ENCODE measurements at places on chromosomes 5 and 9.

DNA sequence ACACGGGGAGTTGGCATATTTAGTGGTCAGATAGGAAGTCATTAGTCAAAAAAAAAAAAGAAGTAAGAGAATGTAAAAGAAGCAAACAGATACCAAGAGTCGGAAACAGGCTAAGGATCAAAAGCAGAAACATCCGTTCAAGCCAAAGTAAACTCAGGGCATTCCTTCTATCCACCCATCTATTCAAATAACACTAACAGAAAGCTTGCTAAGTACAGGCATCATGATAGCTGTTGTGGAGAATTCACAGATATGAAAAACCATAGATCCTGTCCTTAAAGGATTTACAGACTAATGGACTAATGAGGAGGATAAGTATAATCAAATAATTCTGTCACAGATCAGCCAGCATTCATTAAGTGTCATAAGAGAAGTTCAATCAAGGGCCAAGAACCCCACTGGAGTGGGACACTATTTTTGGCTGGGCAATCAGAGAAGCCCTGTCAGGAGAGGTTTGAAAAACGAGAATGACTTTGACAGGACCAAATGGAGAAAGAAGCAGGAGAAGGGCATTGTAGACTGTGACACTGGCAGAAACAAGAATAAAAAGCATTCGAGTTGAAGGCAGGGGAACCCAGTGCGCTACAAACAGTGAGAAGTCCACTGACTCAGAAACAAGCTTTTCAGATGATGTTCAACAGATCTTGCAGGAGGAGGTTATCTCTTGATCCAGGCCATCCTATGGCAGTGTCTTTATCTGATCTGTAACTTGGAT, 154.2 kb upstream of the TSLP start:
- no peak for DNase-seq

- DNase-seq = peak; percentile 8
Observed at GRCh38 chr5:132086277-132086794, 12.7 kb downstream of the CSF2 start.

DNA sequence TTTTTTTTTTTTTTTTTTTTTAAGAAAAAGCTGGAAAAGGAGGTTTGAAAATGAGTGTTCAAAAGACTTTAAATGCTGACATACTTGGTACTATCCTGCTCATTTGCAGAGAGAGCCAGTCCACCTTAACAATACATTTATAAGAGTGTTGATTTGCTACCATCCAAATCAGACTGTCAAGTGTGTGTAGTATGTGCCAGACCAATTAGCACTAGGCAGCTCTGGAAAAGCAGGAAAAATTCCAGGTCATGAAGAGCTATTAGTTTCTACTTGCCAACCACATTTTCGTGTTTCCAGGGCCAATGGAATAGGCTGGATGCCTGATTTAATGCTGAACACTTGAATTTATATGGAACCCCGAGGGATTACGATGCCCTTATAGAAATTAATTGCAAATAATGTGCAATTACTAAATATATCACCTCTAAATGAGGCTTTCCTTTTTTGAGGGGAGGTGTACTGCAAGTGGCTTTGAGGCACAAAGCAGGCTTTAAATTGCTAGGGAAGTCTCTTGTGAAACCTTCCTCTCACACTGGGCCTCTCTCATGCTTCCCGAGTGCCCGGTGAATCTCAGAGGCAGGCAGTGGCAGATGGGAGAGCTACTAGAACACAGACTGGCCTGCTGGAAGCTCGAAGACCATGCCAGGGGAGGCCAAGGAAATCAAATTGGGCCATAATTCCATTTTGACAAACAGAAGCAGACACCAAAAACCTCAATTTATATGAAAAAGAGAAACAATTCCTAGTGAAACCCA, 178.7 kb downstream of the PPP2R2B start:
- DNase-seq = no peak

- no peak for DNase-seq
Observed at GRCh38 chr5:6576861-6577501, 55.9 kb downstream of the NSUN2 start.

- no peak for DNase-seq
Observed at GRCh38 chr5:117082977-117083376, 508.4 kb upstream of the SEMA6A start.

- no peak for DNase-seq
Observed at GRCh38 chr9:75950998-75951397, 60.5 kb downstream of the PCSK5 start.

DNA sequence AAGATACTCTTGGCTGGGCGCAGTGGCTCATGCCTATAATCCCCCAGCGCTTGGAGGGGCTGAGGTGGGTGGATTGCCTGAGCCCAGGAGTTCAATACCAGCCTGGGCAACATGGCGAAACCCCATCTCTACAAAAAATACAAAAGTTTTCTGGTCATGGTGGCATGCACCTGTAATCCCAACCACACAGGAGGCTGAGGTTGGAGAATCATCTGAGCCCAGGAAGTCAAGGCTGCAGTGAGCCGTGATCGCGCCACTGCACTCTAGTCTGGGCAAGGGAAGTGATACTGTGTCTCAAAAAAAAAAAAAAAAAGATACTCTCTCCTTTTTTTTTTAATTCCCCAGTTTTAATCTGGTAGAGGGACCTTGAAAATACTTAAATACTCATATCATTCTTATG, 15.0 kb downstream of the ANKRD33B start:
- no peak for DNase-seq

DNA sequence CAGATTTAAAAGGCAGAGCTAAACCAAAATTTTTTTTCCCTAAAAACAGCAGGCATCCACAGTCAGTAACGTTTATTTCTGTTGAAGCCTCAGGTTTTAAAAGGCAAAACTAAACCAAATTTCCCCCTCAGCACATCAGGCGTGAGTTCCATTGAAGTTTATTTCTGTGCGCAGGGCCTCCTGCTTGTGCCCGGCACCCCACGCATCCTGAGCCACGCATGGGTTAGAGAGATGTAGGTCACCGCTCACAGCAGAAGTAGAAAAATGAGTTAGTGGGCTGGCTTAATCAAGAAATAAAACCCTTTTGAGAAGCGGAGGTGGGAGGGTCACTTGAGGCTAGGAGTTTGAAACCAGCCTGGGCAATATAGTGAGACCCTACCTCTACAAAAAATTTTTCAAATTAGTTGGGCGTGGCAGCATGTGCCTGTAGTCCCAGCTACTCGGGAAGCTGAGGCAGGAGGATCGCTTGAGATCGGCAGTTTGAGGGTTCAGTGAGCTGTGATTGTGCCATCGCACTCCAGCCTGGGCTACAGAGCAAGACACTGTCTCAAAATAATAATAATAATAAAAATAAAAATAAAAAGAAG, 75.6 kb upstream of the SPIN1 start:
- DNase-seq = no peak

- no peak for DNase-seq
Observed at GRCh38 chr5:151227918-151228447, 4.1 kb upstream of the CCDC69 start.

DNA sequence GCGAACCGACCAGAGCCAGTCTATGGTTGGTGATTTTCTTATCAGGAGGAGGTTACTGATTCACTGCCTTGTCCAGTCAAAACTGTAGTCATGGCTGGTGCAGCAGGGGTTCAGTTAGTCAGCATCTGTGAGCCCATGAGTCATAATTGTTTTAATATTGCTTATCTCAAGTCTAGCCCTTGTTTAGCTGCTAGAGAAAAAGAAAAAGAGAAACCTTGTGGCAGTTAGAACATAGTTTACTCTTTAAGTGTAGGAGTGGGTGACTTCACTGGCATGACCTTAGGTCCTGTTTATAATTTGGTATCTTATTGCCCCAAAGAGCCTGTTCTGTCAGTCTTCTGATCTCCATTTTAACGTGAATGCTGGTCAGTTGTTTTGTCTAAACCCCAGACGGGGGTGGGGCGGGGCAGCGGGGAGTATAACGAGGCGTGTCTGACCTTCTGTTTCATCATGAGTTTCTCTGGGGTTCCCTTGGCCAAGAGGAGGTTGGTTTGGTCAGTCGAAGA, 76.9 kb upstream of the NFIL3 start:
- no peak for DNase-seq

DNA sequence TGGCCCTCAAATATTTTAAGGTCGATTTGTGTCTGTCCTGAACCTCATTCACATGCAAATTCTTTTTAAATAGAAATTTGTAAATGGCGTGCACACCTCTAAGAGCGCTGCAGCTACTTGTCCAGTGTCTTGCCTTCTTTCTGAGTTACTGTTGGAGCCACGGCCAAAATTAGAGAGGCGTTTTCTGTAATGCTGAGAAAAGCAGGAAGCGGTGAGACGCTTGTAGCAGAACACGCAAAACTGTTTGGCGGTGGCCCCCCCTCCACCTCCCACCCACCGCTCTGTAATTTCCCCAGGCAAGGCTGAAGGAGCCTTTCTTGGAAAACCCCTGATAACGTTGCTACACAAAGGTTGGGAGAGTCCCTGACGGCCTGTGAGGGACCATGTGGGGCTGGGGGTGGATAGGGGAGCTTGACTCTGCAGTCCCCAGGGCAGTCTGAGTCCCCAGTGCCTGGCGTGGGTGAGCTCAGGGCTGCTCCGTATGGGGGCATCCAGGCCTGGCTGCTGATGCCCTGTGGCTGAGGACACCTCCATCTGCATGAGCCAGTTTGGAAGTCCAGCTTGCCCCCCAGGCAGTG, 96.5 kb downstream of the GADD45G start:
- DNase-seq = no peak

- no peak for DNase-seq
Observed at GRCh38 chr9:134976403-134976802, 58.7 kb upstream of the FCN1 start.

GRCh38 chr9:134252084-134252830, 74.0 kb upstream of the RXRA start:
- no peak for DNase-seq

Measured in left renal cortex interstitium (tissue), 4 donors.